Stimulated activated CD4-positive, alpha-beta T cell treated with anti-CD3 and anti-CD28 coated beads, TNF-alpha, amount 100 ng/mL, for 48 hours (primary cell): ENCODE measurements at places on chromosomes 3 and 15.
A peak's percentile ranks its signal among the peaks of the same experiment; 100 is the strongest.

- DNase-seq: no peak
These were observed 123.4 kb upstream of the SLC24A5 start for GRCh38 chr15:47997195-47998080.

GRCh38 chr3:5324780-5325179 is 137.3 kb downstream of the EDEM1 start:
- DNase-seq: no peak

GRCh38 chr3:53287131-53287629 is 31.4 kb upstream of the TKT start:
- DNase-seq: no peak

DNA sequence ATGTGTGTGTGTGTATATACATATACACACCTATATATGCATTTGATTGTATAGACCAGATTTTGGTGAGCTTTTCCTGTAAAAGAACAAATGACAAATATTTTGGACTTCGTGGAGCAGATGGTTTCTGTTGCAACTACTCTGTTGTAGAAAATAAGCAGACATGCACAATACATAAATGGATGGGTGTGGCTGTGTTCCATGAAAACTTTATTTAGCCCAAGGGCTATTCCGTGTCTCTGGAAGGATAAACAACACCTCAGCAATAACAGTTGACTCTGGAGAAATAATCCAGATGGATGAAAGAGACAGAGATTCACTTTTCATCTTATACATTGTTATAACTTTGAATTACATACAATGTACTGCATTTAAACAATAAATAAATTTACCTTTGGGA is 441.4 kb downstream of the CNTN3 start:
- no peak for DNase-seq

GRCh38 chr3:85821130-85821756 is 862.5 kb downstream of the CADM2 start:
- DNase-seq: no peak

DNA sequence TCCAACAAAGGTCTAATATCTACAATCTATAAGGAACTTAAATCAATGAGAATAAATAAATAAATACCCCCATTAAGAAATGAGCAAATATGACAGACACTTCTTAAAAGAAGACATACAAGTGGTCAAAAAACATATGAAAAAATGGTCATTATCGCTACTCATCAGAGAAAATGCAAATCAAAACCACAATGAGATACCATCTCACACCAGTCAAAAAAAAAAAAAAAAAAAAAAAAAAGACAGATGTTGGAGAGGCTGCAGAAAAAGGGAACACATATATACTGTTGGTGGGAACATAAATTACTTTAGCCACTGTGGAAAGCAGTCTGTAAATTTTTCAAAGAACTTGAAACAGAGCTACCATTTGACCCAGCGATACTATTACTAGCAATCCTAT is 31.6 kb upstream of the OR5H6 start:
- no peak for DNase-seq

DNA sequence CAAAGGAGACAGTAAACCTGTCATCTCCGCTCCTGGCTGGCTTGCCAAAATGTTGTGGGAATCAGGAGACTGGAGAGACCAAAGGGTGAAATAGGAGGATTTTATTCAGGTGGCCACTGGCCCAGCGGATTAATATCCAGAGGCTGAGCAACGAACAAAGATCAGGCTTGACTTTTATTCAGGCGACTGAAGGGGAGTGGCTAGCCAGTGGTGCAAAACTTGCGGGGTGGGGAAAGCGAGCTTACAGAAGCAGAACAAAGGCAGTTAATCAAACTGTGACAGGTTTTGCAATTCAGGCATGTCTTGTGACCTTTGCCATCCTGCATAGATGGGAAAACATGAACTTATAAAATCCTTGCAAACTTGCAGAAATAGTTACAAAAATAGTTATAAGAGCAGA is 19.8 kb upstream of the ACAD9 start:
- DNase-seq: no peak

DNA sequence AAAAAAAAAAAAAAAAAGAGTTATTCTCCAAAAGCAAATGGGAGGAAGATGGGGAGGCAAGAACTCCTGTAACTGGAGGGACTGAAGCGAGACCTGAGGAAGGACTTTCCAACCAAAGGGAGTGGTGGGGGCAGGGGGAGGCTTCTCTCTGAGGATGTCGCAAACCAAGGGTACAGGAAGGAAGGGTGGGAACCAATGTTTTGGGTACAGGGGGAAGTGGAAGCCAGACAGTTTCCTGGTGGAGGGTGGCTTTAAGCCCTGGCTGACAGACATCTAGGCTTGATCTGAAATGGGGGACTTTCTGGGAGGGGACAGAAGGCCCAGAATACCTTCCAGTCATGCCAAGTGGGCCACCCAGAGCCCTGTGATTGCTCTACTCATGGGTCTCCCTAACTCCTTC is 27.0 kb downstream of the VIPR1 start:
- DNase-seq: no peak

DNA sequence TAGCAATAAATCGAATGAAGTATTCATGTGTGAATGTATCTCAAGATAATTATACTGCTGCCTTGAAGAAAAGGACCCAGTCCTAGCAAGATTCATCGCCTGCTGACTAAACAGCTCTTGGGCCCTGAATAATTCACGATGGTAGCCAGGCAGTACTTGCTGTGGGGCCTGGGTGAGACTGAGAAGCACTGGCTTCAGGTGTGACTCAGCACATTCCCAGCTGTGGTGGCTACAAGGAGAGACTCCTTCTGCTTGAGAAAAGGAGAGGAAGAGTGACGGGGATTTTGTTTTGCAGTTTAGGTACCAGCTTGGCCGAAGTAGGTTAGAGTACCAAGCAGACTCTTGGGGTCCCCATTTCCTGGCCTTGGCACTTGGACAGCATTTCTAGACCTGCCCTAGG is 47.6 kb upstream of the CD200R1L start:
- DNase-seq: no peak

DNA sequence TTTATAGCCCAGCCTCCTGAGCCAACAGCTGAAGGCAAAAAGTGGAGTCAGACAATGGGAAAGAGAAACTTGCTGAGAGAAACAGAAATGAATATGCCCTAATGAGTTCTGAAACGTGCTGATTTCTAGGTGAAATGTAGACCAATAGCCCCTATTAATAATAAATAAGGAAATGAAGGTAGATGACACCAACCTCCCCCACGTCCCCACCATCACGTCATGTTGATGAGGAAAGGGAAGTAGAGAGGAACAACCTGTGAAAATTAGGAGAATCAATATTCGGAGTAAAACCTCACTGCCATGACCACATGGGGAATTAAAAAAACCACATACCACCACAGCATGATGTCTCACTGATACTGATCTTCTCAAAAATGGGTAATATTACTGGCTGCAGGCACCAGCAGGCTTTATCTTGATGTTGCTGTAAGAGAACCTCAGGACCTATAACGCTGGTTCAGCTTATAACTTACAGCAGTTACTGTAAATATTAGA is 64.0 kb downstream of the KAT2B start:
- peak; percentile 9 for DNase-seq

GRCh38 chr3:187919048-187919447 is 173.8 kb upstream of the BCL6 start:
- peak; percentile 43 for DNase-seq

- no peak for DNase-seq
These were observed 41.3 kb upstream of the CORO2B start for GRCh38 chr15:68537506-68537905.
